Forelimb muscle (tissue), 1 donor: ENCODE measurements at places on chromosomes 11 and 22. TPM values are rescaled to one million over a fixed set of nuclear protein-coding genes. Genes with fewer than 3 reads are reported as not detected.

TRIM49 gene
- not detected for polyA plus RNA-seq

AAMDC gene
- polyA plus RNA-seq, result 38.5 TPM

- no peak for DNase-seq
Observed at GRCh38 chr11:99814738-99815137, 794.0 kb downstream of the CNTN5 start.

DNA sequence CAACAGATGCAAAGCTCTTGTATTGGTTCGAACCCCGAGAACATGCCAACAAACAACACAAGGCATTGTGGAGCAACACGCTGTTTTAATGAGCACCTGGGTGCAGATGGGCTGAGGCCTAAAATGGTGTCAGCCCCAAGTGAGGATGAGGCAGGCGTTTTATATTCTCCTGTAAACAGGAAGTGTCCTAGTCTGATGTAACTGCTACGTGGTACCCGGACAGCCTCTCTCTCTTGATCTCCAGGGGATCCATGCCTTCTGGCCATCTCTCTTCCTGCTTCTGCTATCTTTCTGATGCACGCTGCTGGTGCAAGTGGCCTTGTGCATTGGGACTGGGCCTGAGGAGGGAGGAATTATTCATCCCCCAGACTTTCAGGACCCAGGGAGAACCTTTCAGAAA, 19.4 kb upstream of the VSTM5 start:
- no peak for DNase-seq

- DNase-seq, result no peak
Observed at GRCh38 chr22:17234144-17234623, 14.9 kb upstream of the ADA2 start.
